ENCODE measurements at places on chromosomes 5 and 9.
A peak's percentile ranks its signal among the peaks of the same experiment; 100 is the strongest.

DNA sequence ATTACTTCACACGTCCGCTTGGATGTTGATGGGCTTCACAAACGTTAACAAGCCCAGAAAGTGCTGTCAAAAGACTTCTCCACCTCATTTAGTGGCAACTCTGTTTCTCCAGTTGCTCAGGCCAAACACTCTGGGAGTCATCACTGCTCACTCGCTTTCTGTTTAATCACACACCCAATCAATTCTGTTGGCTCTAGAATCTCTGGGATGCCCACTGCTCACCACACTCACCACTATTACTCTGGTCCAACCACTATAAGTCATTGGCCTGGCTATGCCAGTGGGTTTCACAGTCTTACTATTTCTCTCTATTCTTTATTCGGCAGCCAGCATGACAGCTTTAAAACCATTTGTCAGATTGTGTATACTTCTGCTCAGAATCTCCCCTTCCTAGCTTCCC is 163.5 kb downstream of the KDM4C start:
- no peak for DNase-seq
- H3K4me1 ChIP-seq: no peaks in the 10 kb centered on the region
- no peak overlapping the region for H3K27ac ChIP-seq
- no peaks in the 10 kb centered on the region for H3K27me3 ChIP-seq
- no peak overlapping the region for H3K4me3 ChIP-seq

DNA sequence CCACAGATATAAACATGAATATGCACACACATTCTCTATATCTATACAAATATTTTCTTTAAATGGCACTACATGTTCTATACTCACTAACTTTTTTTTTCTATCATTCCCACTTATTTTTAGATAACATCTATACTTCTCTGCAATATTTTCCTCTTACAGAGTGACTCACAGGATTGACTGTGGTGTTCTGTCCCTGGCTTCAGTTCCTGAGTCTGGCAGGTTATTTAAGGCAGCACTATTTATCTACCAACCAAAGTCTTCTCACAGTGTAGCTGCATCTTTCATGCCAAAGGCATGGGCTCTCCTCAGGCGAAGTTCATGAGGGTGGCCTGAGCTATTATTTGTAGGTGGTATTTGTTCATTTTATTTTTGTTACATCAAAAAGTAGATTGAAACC is 409.0 kb downstream of the PRR16 start:
- H3K27me3 ChIP-seq: no peaks in the 10 kb centered on the region
- H3K36me3 ChIP-seq: no peaks in the 10 kb centered on the region
- H3K4me3 ChIP-seq: no peak overlapping the region
- no peak overlapping the region for H3K27ac ChIP-seq
- DNase-seq: no peak
- H3K4me1 ChIP-seq: no peaks in the 10 kb centered on the region

GRCh38 chr5:55151923-55152842 is 7.8 kb upstream of the GPX8 start:
- DNase-seq: no peak
- no peaks in the 10 kb centered on the region for H3K4me1 ChIP-seq
- no peaks in the 10 kb centered on the region for H3K36me3 ChIP-seq
- H3K27ac ChIP-seq: no peak overlapping the region
- H3K27me3 ChIP-seq: peaks cover 27% of the 10 kb centered on the region
- H3K4me3 ChIP-seq: no peak overlapping the region

GRCh38 chr9:128161215-128161902 is 1.3 kb downstream of the BBLN start:
- no peak overlapping the region for H3K4me3 ChIP-seq
- no peak overlapping the region for H3K27ac ChIP-seq
- no peaks in the 10 kb centered on the region for H3K36me3 ChIP-seq
- H3K27me3 ChIP-seq: no peaks in the 10 kb centered on the region

DNA sequence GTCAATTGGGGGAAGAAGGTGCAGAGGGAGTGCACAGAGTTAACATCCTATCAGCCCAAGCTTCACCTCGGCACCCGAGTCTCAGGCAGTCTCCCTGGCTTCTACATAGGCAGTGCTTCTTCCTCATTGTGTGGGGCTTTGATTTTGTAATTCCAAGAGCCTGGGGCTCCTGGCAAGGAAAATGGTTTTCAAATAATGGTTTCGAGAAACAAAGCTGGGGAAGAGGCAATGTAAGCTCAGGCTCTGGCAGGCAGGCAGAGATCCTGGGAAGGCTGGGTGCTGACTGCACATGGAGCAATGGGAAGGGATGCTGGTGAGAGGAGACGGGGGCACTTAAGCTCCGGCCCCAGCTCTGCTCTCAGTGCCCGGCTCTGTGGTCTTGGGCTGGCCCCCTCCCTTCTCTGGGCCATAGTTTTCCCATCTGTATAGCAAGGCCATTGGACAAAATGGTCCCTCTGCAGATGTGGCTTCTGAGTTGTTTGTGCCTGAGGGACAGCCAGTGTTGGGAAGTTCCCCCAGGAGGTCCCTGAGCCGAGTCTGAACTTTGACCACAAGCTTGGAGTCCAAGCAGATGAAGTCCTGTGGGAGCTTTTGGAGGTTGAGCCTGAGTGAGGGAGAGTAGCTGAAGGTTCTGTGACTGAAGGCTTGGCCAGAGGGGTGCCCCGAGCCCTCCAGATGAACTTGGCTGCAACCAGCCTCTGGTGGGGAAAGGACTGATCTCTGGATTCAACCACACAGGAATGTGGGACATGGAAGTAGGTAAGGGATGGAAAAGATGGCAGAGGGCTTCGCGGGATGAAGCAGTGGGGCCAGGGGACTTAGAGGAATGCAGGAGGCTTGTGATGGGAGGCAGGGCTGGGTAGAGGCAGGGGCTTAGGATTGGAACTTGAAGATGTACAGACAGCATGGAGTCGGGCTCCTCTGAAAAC is 28.5 kb upstream of the IL17B start:
- peak overlapping the region; percentile 93 for H3K27ac ChIP-seq
- H3K4me3 ChIP-seq: peak overlapping the region; percentile 43
- peaks cover 22% of the 10 kb centered on the region for H3K4me1 ChIP-seq
- DNase-seq: no peak

GRCh38 chr9:93496285-93496684 is 42.9 kb upstream of the FAM120AOS start:
- H3K27me3 ChIP-seq: no peaks in the 10 kb centered on the region
- no peak for DNase-seq
- H3K4me3 ChIP-seq: no peak overlapping the region
- no peak overlapping the region for H3K27ac ChIP-seq
- H3K4me1 ChIP-seq: peaks cover 8% of the 10 kb centered on the region

DNA sequence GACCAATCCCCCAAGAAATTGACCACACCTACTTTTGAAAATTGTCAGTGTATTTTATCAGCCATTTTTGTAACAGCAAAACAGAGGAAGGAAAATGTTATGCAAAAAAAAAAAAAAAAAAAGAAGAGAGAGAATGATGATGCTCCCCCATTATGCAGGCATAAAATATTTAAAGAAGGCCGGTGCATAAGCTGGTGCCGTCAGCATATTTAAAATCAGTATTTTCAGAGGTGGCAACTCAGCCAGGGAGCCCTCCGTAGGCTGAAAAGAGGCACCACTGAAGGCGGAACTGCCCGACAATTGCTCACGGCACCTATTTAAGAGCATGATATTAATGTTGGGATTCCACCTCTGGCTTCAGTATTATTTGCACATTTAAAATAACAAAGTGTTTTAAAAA is 33.4 kb downstream of the IRX2 start:
- H3K36me3 ChIP-seq: no peaks in the 10 kb centered on the region
- peaks cover 3% of the 10 kb centered on the region for H3K27me3 ChIP-seq
- H3K4me1 ChIP-seq: no peaks in the 10 kb centered on the region
- H3K4me3 ChIP-seq: no peak overlapping the region
- no peak for DNase-seq

GRCh38 chr5:106780355-106780754 is 890.4 kb downstream of the EFNA5 start:
- H3K36me3 ChIP-seq: no peaks in the 10 kb centered on the region
- no peaks in the 10 kb centered on the region for H3K27me3 ChIP-seq
- no peaks in the 10 kb centered on the region for H3K4me1 ChIP-seq
- no peak overlapping the region for H3K4me3 ChIP-seq

GRCh38 chr5:14457476-14457875 is 124.1 kb upstream of the OTULINL start:
- H3K36me3 ChIP-seq: no peaks in the 10 kb centered on the region
- no peak overlapping the region for H3K4me3 ChIP-seq
- H3K4me1 ChIP-seq: no peaks in the 10 kb centered on the region

GRCh38 chr5:175655411-175655810 is 2.5 kb upstream of the HRH2 start:
- H3K4me3 ChIP-seq: no peak overlapping the region
- no peak overlapping the region for H3K27ac ChIP-seq
- H3K36me3 ChIP-seq: no peaks in the 10 kb centered on the region
- no peaks in the 10 kb centered on the region for H3K4me1 ChIP-seq

DNA sequence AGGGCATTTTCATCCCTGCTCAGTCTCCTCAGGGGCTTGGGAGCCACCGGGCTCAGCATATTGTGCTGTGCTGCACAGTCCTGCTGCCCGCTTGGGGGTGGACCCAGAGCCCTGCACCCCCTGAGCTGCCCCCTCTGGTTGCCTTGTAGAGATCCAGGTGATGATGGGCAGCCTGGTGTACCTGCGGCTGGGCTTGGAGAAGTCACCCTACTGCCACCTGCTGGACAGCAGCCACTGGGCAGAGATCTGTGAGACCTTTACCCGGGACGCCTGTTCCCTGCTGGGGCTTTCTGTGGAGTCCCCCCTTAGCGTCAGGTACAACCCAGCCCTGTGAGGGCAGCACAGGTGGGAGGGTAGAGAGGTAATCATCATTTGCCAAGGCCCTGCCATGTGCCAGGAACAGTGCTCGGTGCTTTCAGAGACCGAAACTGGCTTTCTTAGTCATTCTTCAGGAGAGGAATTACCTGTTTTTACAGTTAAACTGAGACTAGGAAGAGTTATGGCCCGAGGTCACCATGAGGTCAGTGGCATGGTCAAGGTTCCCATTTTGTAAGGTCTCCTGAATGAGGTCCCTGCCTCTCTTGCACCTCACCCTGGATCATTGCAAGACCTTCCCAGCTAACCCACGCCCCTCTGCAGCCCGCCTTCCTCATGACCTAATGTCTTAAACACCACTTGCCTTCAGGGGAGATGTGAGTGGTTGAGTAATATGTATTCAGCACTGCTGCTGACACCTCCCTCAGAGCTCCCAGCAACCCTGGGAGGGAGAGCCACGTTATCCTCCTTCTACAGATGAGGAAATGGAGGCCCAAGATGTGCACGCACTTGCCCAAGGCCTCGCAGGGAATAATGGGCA is 7.5 kb downstream of the NHP2 start:
- H3K36me3 ChIP-seq: no peaks in the 10 kb centered on the region
- H3K27ac ChIP-seq: no peak overlapping the region
- H3K4me3 ChIP-seq: no peak overlapping the region
- H3K4me1 ChIP-seq: no peaks in the 10 kb centered on the region
- DNase-seq: peak; percentile 79
- H3K27me3 ChIP-seq: no peaks in the 10 kb centered on the region

- H3K36me3 ChIP-seq: no peaks in the 10 kb centered on the region
- no peak overlapping the region for H3K4me3 ChIP-seq
- H3K4me1 ChIP-seq: no peaks in the 10 kb centered on the region
- no peaks in the 10 kb centered on the region for H3K27me3 ChIP-seq
These were observed 765.2 kb upstream of the NUDT12 start for GRCh38 chr5:104327801-104328200.

DNA sequence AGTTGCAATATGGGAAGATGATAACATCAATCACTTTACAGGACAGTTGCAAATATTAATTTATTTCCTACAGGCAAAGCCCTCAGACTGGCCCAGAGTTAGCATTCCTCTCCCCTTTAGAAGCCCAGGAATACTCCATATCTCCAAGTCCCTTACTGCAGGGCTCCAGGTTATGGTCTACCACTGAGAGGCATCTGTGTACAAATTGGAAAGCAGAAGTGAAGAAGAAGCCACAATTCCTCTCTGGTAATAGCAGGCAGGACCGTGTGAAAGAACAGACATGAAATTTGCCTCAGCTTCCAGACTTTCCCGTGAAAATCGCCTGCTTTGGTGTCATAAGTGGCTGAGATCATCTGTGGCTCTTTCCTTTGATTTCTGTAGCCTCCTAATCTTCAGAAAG is 289.6 kb downstream of the GLIS3 start:
- no peaks in the 10 kb centered on the region for H3K36me3 ChIP-seq
- H3K4me3 ChIP-seq: no peak overlapping the region
- no peak overlapping the region for H3K27ac ChIP-seq
- H3K4me1 ChIP-seq: no peaks in the 10 kb centered on the region
